Mesenchymal stem cell (in vitro differentiated cells and primary cell): ENCODE measurements at places on chromosomes 2 and 18.

GRCh38 chr2:177432703-177433102 is 40.1 kb downstream of the AGPS start:
- no peak for DNase-seq

- DNase-seq: no peak
Measured at GRCh38 chr2:109196081-109196875, 67.3 kb downstream of the SH3RF3 start.

DNA sequence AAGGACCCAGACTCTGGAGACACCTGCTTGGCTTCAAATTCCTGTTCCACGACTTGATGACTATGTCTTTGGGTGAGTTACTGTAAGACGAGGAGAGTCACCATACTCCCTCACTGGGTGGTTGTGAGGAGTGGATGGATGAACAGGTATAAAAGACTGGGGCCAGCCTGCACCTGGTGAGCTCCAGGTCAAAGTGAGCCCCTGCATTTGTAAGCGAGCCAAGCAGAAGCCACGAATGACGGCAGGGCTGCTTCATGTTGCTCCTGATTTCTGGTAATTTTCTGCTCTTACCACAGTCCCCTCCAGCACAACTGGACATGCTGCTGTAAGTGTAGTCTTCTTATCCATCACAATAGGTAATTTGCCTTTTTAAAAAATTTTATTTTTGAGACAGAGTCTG is 86.6 kb downstream of the POLR1A start:
- DNase-seq: no peak

GRCh38 chr18:25235401-25236042 is 116.4 kb downstream of the ZNF521 start:
- no peak for DNase-seq

DNA sequence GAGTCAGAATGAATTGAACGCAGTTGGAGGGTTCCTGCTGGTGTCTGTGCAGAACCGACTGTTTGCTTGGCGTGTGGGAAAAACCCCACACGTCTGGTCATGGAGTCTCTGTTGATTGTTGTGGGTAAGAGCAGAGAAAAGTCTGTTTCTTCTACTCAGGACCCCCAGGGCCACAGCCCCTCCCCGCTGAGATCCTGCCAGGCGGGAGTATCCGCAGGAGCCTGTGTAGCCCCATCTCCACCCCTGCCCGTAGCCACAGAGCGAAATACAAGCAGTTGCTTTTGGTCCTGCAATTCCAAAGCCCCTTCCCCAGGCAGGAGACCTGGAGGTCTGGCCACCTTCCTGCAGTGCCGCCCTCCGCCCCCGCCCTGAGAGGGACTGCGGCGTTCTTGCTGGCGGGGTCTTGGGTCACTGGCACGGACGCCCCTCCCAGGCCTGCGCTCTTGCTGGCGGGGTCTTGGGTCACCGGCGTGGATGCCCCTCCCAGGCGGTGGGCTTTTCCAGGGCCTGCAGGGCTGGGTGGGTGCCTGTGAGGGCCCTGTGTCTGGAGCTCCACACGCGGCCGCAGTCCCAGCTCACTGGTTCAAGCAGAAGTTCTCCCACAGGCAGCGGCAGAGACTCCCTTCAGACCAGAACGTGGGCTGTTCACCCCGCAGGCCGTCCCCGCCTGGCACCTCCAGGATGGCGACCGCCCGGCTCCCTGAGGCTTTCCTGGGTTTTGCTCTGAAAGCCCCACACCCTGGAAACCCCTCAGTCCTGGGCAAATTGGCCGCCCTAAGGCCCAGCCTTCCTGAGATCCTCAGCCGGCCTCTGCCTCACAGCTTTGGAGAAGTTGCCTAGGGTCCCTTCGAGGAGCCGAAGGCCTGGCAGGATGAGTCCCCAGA is 76.0 kb upstream of the CTDP1 start:
- DNase-seq: no peak

- DNase-seq: peak; percentile 49
Measured at GRCh38 chr2:217746808-217747207, 256.0 kb downstream of the TNS1 start.

GRCh38 chr2:73931531-73932500 is 5.1 kb downstream of the DGUOK start:
- peak; percentile 61 for DNase-seq

- no peak for DNase-seq
Measured at GRCh38 chr2:30229596-30229995, 1.7 kb upstream of the LBH start.

GRCh38 chr2:203688798-203689197 is 17.6 kb upstream of the CD28 start:
- peak; percentile 68 for DNase-seq

DNA sequence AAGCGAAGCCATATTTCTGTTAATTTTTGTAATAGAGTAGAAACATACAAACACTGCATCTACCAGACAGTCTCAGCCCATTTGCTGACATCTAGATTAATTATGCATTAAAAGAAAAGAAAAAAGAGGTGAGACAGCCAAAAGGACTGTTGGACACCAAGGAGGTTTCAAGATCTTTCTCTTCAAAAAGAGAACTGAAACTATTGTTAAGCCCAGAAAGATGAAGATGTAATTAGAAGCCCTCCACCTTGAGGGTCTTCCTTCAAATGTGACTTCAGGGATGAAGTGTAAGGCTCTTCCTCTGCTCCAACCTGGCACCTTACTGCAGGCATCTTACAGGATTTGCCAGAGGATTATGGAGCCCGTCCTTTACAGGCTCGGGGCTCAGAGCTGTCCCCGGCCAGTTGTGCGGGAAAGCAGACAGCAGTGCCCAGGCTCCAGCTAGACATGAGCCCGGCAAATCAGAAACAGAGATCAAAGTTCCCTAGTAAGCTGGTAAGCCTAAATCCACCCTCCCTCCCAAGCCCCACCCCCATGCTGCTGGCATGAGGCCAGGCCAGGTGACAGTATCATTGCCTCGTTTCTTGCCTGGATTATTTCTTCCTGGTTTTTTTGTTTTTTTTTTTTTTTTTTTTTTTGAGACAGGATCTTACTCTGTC is 38.9 kb downstream of the ADI1 start:
- DNase-seq: no peak

- DNase-seq: peak; percentile 27
Measured at GRCh38 chr18:43312891-43313290, 35.6 kb upstream of the SYT4 start.

DNA sequence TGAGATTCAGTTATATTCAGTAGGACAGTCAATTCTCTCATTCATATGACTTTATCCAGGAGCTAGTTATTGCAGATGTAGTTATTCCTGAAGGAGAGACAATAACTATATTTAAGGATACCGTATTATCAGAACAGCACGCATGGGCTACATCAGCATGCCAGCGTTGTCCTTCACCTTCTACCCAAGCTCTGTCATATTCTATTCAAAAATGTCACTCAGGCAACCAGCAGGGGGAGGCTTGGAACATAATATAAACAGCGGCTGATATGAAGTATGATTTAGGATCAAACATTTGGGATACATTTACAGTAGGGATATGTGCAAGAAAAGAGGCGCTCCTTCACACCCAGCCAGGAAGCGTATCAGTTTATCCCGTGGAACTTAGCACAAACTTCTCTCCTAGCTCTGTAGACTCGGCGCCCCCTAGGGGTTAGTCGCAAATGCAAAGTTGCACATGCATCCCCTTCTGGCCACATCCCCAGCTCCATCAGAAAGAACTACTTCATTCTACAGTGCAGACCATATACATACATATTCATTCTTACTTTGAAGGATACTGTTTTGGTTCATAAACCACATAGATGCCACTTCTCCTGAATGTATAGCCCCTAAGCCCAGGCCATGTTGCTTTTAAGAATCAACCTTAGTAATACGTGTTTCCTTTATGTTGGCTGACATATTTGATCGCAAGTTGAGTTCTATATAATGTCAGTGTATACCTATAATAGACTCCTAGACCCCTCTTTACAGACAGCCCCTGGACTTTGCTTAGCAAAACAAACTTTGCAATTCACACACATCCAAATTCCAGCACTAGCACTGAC is 759.4 kb downstream of the ADCYAP1 start:
- DNase-seq: no peak

GRCh38 chr2:49240608-49241007 is 86.3 kb upstream of the FSHR start:
- DNase-seq: peak; percentile 67

DNA sequence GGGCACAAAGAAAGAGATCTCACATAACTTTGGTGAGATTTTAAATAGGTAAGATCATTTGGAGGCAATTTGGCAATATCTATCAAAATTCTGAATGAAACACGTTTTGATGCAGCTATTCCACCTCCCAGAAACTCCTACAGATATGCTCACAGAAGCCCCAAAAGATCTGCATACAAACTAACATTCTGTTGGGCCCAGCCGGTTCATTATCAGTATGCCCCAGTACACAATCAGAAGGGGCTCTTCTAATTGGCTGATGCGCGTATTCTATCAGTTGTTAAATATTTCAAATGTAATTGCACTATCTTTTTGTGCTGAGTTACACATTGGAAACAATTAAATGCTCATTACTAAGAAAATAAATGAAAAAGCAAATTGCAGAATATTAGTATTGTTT is 7.1 kb upstream of the TGIF1 start:
- no peak for DNase-seq

DNA sequence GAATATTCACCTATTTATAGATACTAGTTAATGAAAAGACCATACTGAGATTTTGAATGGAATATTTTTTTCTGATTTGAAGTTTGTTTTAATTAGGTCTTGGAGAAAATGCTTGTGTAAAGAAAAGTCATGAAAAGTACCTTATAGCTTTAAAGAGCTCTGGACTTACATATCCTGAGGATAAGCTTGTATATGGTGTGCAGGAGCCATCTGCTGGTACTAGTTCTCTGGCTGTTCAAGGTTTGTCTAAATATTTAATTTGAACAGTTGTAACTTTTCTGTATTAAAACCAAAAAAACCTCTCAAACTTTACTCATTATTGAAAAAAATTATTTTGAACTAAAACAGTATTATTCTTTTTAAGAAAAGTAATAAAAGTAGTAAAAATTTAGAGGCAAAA is 50.1 kb downstream of the UBR3 start:
- DNase-seq: peak; percentile 37

DNA sequence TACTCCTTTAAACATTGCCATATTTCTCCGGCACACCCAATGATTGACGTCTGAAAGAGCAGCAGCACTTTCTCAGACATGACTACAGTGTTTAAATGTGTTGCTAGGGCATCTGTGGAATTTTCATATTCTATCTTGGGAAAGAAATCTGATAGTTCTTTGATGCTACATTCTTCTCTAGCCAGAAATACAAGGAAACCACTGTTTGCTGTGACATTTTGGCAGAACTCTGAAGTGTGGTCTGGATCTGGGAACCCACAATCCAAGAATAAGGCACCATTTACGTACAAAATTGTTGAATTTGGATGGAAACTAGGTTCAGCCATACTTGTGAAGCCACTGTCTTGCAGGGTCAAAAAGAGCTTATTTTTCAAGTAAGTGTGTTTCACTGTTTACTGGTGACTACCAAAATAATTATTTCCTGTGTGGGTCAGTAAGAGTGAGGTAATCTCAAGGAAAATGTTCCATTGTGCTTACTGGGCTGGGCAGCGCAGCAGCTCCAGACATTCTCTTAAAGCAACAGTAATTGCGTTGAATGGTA is 21.3 kb upstream of the CD28 start:
- DNase-seq: peak; percentile 94

- DNase-seq: no peak
Measured at GRCh38 chr2:238346544-238346943, 26.2 kb downstream of the TRAF3IP1 start.

- no peak for DNase-seq
Measured at GRCh38 chr18:22001912-22002487, 167.4 kb upstream of the GATA6 start.

DNA sequence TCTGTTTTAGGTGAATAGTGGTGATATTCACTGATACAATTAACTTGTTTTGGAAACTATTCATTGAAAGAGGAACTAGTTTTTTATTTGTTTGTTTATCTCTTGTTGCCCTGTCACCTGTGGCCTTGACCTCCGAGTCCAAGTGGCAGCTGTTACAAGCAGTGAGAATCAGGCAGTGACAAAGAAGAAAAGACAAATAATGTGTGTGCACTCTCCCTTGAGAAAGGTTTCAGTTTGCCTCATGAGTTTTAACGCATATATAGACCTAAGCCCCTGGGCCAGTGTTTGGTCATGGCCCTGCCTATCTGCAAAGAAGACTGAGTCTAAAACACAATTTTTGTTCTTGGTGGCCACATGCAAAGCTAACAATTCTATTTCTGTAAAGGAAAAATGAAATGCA is 15.3 kb downstream of the KYNU start:
- DNase-seq: no peak

DNA sequence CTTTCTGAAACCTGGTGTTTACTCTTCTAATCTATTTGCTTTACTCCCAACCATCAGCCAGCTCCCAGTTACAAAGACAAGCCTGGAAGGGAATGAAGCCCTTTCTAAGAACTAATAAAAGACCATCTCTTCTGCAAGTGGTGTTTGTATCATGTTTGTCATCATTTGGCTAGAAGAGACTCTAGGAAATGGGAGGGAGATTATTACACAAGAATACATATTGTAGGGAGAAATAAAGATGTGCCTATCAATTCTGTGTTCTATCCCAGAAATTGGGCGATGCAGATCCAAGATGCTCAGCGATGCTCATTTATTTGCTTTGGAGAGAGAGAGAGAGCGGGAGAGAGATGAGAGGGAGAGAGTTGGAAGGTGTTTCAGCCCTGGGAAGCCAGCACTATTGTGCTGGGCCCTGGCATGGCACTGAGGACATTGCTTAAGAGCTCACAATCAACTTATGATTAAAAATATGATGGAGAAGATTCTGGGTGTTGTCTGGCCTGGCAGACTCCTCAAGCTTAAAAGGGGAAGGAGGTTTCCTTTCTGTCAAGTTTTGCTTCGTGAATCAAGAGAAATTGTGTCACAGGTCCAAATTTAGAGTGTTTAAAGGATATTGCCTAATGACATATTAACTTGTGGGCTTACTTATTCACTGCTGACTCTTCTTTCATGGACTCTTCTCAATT is 41.8 kb upstream of the AFF3 start:
- DNase-seq: no peak

GRCh38 chr18:59700535-59700967 is 3.3 kb upstream of the CCBE1 start:
- DNase-seq: no peak

- DNase-seq: no peak
Measured at GRCh38 chr2:88697370-88698026, 6.0 kb downstream of the RPIA start.

DNA sequence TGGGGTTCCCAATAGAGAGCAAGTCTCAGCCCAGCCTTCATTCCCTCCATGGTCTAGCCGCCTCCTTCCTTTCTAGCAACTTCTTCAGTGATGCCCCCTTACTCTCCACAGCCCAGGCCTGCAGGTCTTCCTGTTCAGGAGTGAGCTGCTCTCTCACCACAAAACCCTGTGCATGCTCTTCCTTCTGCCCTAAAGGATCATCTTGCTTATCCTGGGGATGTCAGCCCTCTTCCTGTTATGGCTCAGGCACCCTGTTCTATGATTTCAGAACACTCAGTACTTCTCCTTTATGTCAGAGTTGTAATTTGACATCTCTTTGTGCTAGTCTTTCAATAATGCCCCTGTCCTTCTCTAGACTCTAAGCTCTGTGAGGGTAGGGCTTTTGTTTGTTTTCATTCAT is 19.4 kb downstream of the TMEM178A start:
- no peak for DNase-seq

- DNase-seq: no peak
Measured at GRCh38 chr2:18247282-18248110, 313.0 kb downstream of the RDH14 start.
